Body of pancreas (tissue), 4 donors: ENCODE measurements at places on chromosomes 16 and 17.

GRCh38 chr17:628089-628941, 86.3 kb downstream of the VPS53 start:
- H3K27me3 ChIP-seq: no peaks in the 10 kb centered on the region
- H3K36me3 ChIP-seq: peaks cover 6% of the 10 kb centered on the region
- no peak for DNase-seq
- H3K4me3 ChIP-seq: no peak overlapping the region

- H3K27ac ChIP-seq: no peak overlapping the region
- H3K27me3 ChIP-seq: no peaks in the 10 kb centered on the region
- no peak overlapping the region for H3K4me3 ChIP-seq
- no peaks in the 10 kb centered on the region for H3K36me3 ChIP-seq
- no peak for DNase-seq
- H3K4me1 ChIP-seq: peaks cover 38% of the 10 kb centered on the region
Observed at GRCh38 chr16:85176541-85177447, 64.5 kb upstream of the CIBAR2 start.

DNA sequence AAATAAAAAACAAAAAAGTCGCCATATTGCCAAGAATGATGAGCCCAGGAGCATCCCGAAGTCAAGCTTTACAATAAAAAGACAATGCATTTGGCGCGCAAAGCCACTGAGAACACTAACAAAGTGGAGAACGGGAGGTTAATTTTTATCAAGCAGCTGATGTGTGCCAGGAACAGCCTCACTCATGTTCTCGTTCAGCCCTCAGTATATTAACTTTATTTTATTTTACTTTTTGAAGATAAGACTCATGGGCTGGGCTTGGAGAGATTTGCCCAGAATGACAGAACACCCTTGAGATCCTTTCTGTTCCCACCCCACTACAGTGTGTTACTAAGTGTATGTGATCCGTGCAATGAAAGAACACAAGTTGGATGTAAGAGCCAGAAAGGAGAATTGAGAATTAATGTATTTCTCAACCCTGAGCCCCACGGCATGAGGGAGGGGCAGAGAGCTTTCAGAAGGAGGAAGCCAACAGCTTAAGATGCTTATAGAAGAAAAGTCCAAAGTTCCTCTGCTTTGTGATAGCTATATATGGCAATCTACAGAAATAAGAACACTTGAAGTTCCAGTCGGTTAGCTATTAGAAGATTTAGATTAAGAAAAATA, 48.4 kb downstream of the COTL1 start:
- no peak overlapping the region for H3K4me3 ChIP-seq
- peaks cover 14% of the 10 kb centered on the region for H3K4me1 ChIP-seq
- DNase-seq: peak; percentile 56
- peak overlapping the region; percentile 39 for H3K27ac ChIP-seq

- H3K27ac ChIP-seq: peak within 1 kb of the TSS; percentile 26
- no peaks in the 10 kb centered on the region for H3K27me3 ChIP-seq
- DNase-seq: peak; percentile 35
Observed at GRCh38 chr16:58499615-58500351, at the start of gene NDRG4. NDRG4 (plus strand) TSS chr16:58500143; CDS start chr16:58500249, 106 bp downstream.

DNA sequence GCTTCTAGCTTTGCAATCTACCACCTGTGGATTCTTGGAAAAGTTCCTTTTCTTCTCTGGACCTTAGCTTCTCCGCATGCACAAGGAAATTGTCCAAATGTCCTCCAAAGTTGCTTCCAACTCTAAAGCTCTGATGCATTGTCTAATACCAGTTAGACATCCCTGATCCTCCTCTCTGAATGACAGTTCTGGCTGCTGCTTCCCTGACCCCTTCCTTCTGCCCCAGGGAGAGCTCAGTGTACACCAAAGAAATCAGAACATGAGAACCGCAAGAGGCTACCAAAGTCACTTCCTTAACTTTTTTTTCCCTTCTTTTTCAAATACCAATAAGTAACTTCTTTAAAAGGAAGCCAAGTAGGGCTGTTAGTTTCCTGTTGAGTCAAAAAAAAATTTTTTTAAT, 79.7 kb upstream of the CES5A start:
- H3K4me1 ChIP-seq: no peaks in the 10 kb centered on the region
- no peaks in the 10 kb centered on the region for H3K27me3 ChIP-seq
- no peak overlapping the region for H3K27ac ChIP-seq
- no peak overlapping the region for H3K4me3 ChIP-seq
- H3K36me3 ChIP-seq: no peaks in the 10 kb centered on the region
